Articular chondrocyte of knee joint (primary cell): ENCODE measurements at places on chromosomes 12 and 14. TPM values are rescaled to one million over a fixed set of nuclear protein-coding genes. Genes with fewer than 3 reads are reported as not detected.

SIX6 gene
- total RNA-seq: not detected in 2 replicates

NAV3 gene
- total RNA-seq: 3.1 and 10.6 TPM in 2 replicates

SLC7A7 gene
- 4.9 and 6.1 TPM in 2 replicates for total RNA-seq

PCNX4 gene
- total RNA-seq: 138 and 145 TPM in 2 replicates

SOX5 gene
- total RNA-seq: 72.3 and 86.2 TPM in 2 replicates

HOXC5 gene
- total RNA-seq: 1.7 and 3.3 TPM in 2 replicates

ZNF891 gene
- 2.1 TPM in 2 replicates for total RNA-seq

TUNAR gene
- total RNA-seq: not detected in 2 replicates

POTEM gene
- total RNA-seq: not detected in 2 replicates

CELA1 gene
- total RNA-seq: not detected in 2 replicates

P2RX2 gene
- total RNA-seq: not detected in 2 replicates

CLEC6A gene
- not detected in 2 replicates for total RNA-seq

PLEK2 gene
- total RNA-seq: 0.54 TPM in 1 of 2 replicates, not detected in the other

ENTPD5 gene
- 12.8 and 14.4 TPM in 2 replicates for total RNA-seq

DDN gene
- 0.11 and 0.13 TPM in 2 replicates for total RNA-seq

TMTC1 gene
- 115 and 127 TPM in 2 replicates for total RNA-seq

KCNH5 gene
- not detected in 2 replicates for total RNA-seq

OR4N2 gene
- not detected in 2 replicates for total RNA-seq

ANKRD33 gene
- total RNA-seq: not detected in 2 replicates

TSPAN19 gene
- total RNA-seq: not detected in 2 replicates

CCNB1IP1 gene
- 40.1 and 40.6 TPM in 2 replicates for total RNA-seq

PRB2 gene
- total RNA-seq: not detected in 2 replicates

SYT1 gene
- total RNA-seq: 1.5 TPM in 1 of 2 replicates, not detected in the other

KRT71 gene
- not detected in 2 replicates for total RNA-seq

FOXN3 gene
- total RNA-seq: 50.9 and 59.7 TPM in 2 replicates

SNRPF gene
- total RNA-seq: 9.1 and 12.4 TPM in 2 replicates

SCN8A gene
- total RNA-seq: 41.7 and 42.1 TPM in 2 replicates

TMEM229B gene
- 1.2 and 1.8 TPM in 2 replicates for total RNA-seq

NANOG gene
- under 0.01 and 0.32 TPM in 2 replicates for total RNA-seq
